ENCODE measurements at places on chromosomes 5 and 9.

GRCh38 chr5:95090774-95091173 is 194.1 kb downstream of the MCTP1 start:
- no peak for DNase-seq

DNA sequence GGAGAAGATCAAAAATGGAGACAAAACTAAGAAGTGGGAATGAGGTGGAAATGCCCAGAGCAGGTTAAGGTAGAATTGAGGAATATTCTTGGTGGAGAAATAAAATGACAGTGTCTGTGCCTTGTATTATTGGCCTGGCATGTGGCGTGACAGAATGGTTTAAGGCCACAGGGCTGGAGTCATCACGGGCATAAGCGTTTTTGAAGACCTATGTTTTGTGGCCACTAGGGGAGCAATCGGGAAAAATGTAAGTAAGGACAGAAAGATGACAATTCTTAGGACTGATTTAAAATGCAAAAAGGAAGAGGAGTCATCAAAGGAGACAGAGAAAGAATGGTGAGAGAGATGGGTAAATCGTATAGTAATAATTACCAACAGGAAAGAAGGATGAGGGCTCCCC is 72.2 kb upstream of the EPB41L4A start:
- DNase-seq: no peak

DNA sequence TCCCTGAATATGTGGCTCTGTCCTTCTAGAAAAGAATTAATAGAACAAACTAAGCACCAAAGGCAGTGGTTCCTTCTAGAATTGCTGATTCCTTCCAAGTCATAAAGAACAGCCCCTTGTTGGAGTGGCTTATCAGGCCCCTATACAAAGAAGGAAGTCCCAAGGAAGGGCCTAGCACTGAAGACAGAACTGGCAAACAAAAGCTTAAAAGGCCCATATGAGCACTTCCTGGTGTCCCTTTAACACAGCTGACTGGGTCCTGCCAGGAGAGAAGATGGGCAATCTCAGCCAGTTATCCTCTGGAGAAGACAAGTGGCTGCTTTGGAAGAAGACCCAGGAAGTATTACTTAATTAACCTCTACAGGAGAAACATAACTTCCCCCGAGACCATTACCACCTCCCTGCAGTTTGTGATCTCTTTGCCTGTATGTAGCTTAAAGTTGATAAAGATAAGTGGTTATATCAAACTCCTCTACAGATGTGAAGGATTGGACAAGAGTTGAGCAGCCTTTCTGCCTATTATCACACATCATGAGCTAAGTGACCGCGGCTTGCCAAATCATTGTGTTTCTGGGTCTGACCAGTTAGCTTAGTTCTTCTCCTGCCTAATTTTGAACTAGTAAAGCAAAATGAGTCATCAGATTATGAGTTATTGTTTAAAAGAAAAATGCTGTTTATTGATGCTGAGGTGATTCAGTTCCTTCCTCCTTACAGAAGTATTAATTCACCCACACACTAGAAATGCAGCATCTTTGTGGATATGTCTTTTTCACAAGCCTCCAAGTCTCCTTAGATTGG is 13.3 kb upstream of the STING1 start:
- DNase-seq: no peak

- DNase-seq: peak; percentile 17
Measured at GRCh38 chr5:58462623-58463230, 2.8 kb upstream of the PLK2 start.
